ENCODE measurements at places on chromosomes 7 and 10.

GRCh38 chr7:74627661-74628411, 29.7 kb upstream of the GTF2I start:
- no peak for DNase-seq

DNA sequence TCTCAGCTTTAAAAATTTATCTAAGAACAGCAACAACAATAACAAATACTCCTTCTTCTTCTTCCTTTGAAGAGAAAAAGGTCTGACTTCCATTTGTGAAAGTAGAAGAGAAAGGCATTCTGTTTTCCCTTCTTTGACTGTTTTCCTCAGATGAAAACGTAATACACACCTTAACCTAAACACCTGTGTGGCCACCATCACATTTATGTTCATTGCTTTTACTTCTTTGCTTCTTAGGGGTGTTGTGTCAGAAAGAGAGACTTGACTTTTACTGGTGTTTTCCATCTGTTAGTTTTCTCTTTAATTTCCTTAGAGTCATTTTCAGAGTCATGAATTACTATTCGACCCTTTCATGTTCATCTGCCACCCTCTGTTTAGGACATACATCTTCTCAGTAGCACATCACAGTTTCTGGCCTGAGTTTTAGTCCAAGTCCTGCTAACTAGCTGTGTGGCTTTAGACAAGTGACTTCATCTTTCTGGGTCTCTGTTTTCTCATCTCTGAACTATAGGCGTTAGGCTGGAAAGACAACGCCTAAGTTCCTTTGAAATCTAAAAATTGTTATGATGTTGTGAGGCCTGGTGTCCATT, 283.8 kb downstream of the GATA3 start:
- DNase-seq: no peak

DNA sequence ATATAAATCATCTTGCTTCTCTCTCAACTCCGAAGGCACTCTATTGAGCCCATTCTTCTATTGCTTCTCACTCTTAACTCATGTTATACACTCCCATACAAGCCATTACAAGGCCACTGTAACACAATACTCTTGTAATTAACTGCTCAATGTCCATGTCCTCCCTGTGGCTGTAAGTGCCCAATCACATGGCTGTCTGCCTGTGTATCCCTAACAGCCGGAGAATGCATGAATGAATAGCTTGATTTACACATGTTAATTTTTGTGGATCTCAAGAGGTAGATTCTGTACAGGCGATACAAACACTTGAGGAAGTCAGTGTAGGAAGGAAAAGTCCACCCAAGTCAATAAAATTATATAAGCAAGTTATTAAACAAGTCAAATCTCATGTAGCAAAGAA, 215.6 kb downstream of the DOCK4 start:
- no peak for DNase-seq

DNA sequence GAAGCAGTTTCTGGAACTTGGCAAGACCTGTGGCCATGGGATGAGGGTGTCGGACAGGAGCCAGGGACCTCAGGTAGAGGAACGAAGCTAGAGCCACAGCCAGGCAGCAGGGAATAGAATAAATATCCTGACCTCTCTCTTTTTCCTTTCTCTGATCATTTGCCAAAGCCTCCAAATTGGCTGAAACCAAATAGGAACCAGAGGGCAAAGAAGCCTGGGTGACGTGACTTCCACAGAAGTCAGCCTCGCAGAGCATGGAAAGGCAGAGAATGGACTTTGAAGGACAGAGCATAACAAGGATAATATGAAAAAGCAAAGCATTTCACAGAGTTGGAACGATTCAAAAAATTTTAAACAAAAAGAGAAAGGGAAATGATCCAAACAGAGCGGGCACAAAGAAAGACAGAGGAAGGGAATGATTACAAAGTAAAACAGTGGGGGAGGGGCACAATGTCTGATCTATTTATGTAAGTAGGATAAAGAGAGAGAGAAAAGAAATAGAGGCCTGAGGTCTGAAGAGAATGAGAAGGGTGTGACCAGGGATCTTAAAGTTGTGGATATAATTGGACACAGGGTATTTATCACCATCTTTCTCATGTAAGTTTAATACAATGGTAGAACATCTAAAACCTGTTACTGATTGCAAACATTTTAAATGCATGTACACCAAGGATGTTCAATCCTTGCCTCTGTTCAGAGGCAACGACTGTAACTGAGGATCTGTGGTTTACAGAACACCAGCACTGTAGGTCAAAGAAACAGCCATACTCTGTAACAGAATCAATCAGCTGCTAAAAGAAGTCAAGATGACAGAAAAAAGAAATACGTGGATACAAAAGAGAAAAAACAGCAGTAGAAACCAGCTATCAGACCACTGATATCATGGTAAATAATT, 4.5 kb upstream of the ZEB1 start:
- DNase-seq: no peak

DNA sequence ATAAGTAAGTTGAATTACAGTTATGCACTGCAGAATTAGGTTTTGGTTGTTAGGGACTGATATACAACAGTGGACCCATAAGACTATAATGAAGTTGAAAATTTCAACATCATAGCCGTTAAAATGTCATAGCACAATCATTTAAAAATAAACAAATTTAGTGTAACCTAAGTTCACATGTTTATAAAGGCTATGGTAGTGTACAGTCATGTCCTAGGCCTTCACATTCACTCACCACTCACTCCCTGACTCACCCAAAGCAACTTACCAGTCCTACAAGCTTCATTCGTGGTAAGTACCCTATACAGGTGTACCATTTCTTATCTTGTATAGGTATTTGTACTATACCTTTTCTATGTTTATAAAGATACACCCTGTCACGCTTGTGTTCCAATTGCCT, 113.7 kb downstream of the RAB11FIP2 start:
- DNase-seq: no peak

- DNase-seq: no peak
Measured at GRCh38 chr10:129025787-129026186, 441.3 kb upstream of the MGMT start.

DNA sequence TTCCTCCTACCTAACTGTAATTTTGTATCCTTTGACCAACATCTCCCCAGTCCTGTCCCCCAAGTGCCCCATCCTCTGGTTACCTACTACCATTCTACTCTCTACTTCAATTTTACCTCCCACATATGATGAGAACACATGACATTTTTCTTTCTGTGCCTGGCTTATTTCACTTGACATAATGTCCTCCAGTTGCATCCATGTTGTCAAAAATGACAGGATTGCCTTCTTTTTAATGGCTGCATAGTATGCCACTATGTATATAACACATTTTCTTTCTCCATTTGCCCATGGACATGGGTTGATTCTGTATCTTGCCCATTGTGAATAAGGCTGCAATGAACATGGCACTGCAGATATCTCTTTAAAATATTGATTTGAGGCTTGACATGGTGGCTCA, 33.7 kb downstream of the GLI3 start:
- DNase-seq: no peak

- DNase-seq: no peak
Measured at GRCh38 chr7:122864016-122864415, 22.2 kb downstream of the CADPS2 start.

GRCh38 chr7:113936535-113936934, 17.7 kb upstream of the PPP1R3A start:
- DNase-seq: no peak

GRCh38 chr10:76302481-76302880, 871.1 kb downstream of the LRMDA start:
- DNase-seq: no peak

- DNase-seq: no peak
Measured at GRCh38 chr7:899806-900205, 23.5 kb downstream of the GET4 start.

DNA sequence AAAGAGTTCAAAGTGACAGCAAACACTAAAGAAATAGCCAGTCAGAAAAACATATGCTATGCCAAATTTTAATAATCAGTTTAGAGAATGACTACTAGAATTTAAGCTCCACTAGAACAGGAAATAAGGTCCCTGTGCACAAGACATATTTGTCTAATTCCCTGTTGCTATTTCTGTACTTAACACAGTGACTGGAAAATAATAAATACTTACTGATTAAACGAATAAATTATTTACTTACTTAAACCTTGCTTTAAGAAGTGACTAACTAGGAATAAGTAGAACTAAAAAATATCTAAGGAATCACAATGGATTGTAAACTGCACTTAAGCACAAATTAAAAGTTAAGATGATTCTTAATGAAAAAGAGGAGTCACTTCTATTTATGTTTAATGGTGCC, 22.3 kb downstream of the NPS start:
- DNase-seq: no peak

GRCh38 chr7:87876869-87877234, 559 bp downstream of the DBF4 start:
- peak; percentile 28 for DNase-seq
